Stimulated activated CD4-positive, alpha-beta T cell treated with anti-CD3 and anti-CD28 coated beads, Interleukin-4, amount 100 ng/mL, for 48 hours (primary cell): ENCODE measurements at places on chromosomes 4 and X.

DNA sequence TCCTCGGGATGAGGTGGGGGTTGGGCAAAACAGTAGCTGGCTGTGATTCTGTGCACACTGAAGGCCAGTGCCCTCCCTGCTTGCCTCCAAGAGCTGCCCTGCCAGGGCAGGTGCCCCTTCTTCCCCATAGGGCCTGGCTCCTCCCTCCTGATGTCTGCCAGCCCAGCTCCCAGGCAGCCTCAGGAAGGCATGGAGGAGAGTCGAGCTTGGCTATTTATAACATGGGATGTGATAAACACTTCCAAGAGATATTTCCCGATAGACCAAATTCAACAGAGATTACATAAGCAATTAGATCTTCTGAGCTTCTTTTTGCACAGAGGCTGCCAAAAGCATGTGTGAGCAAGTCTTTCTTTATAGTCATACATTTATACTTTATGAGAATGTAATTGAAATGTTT lies 45.3 kb upstream of the PJA1 start:
- no peak for DNase-seq

DNA sequence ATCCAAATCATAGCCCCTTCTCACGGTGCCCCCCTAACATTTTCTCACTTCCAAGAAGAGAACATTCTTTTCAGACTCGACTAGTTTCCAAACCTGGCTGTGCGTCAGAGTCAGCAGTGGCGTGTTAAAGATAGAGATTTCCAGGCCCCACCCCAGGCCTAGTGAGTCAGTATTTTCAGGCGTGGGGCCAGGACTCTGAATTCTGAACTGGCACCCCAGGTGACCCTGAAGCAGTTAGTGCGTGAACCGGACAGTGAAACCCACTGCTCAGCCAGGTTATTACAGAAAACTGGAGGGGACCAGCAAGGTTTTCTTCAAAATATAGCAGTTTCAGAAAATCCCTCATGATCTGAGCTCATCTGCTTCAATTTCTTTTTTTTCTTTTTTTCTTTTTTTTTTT lies 35.0 kb upstream of the BCOR start:
- DNase-seq: no peak

DNA sequence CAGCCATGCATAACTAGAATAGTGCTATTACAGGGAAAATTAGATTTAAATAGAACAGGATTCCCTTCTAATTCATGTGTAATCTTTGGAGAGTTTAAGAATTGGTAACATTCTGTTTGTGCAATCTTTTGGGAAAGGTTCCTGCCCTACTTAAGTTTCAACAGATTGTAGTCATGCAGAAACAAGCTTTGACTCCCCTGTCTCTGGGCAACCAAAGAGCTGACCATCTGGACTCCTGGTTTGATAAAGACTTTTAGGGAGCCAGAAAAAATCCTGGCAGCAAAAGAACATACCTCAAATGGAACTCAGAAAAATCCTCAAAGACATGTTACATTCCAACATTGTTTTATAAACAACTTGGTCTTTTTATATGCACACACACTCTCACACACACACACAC lies 191.1 kb upstream of the NEIL3 start:
- DNase-seq: no peak

DNA sequence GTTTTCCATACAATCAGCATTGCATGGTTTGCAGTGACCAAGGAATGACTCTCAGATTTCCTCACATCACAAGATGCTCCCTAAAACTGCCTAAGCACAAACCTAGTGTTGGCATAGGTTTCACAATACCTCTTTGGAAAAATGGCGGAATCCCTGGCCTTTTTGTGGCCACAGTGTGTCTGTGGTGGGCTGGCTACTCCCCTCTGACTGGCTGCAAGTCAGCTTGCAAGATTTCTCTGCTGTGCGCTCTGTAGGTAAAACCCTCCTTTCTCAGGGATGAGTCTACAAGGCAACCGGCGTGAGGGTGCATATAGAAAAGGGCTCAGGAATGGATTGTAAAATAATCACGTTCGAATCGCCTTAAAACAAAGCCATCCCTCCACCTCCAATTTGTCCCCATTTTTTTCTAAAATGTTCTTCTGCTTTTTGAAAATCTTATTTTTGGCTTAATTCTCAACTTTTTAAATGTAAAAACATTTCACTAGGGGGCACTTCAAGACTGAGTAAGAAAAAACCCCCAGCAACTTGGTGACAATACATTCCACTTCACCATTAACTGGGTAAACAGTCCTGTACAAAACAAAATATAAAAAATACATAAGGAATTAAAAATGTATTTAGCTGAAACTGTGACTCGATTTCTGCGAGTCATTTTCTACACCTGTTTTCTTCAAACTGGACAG lies 235.6 kb downstream of the STIM2 start:
- no peak for DNase-seq

DNA sequence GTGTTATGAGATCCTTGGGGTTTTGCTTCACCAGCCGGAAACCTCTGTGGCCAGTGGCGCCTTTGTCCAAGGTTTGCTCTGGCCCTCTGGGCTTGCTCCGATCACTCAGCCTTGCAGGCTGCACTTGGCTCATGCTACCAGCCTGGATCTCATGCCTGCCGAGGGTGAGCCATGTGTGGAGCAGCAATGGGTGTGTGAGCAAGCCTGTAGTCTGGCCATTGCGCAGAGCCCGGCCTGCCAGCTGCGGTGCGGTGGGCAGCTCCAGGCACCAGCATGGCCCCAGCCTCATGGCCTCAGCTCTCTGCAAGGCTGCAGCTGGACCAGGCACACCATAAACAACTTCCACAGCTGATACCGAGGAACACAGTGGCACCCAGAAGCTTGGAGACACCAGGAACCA lies 17.8 kb downstream of the SULT1B1 start:
- DNase-seq: no peak

GRCh38 chrX:133580625-133581024 lies 165.3 kb upstream of the GPC4 start:
- DNase-seq: no peak
